ENCODE measurements at places on chromosomes 16 and 17. TPM values are rescaled to one million over a fixed set of nuclear protein-coding genes. Genes with fewer than 3 reads are reported as not detected.

XPO6 gene
- 54.7 TPM for total RNA-seq

MSLN gene
- total RNA-seq = not detected

CCR7 gene
- total RNA-seq = not detected

RHBDL3 gene
- 0.26 TPM for total RNA-seq

GH2 gene
- not detected for total RNA-seq

XYLT1 gene
- 15.2 TPM for total RNA-seq

ADGRG1 gene
- 61.6 TPM for total RNA-seq

CLEC18A gene
- 2.1 TPM for total RNA-seq

LHX1 gene
- not detected for total RNA-seq

AMDHD2 gene
- 13.7 TPM for total RNA-seq

ORAI3 gene
- 27.2 TPM for total RNA-seq

HSD17B2 gene
- 24.1 TPM for total RNA-seq

KDM6B gene
- 7.5 TPM for total RNA-seq

AGRP gene
- total RNA-seq = not detected

GGT6 gene
- total RNA-seq = 29.3 TPM

DOC2A gene
- total RNA-seq = 0.78 TPM

GAST gene
- total RNA-seq = not detected

ADCY9 gene
- 22.4 TPM for total RNA-seq

KRTAP9-1 gene
- total RNA-seq = not detected

SECTM1 gene
- 5.4 TPM for total RNA-seq

CDH13 gene
- not detected for total RNA-seq

PPL gene
- total RNA-seq = 20.2 TPM

SCARF1 gene
- total RNA-seq = 15.5 TPM

ABCA8 gene
- total RNA-seq = 16.8 TPM

LGALS9B gene
- not detected for total RNA-seq

RGS11 gene
- 15.6 TPM for total RNA-seq

PIK3R5 gene
- 4.6 TPM for total RNA-seq

TRIM72 gene
- not detected for total RNA-seq

KRT31 gene
- not detected for total RNA-seq

PKMYT1 gene
- not detected for total RNA-seq

DLX4 gene
- total RNA-seq = not detected

PGP gene
- 7.8 TPM for total RNA-seq

ZP2 gene
- total RNA-seq = not detected

CHD9NB gene
- total RNA-seq = 12.5 TPM

COG1 gene
- total RNA-seq = 34.8 TPM

OR4D2 gene
- total RNA-seq = not detected

MYL11 gene
- not detected for total RNA-seq

PITPNM3 gene
- total RNA-seq = 3.4 TPM

CNGB1 gene
- not detected for total RNA-seq

RAB37 gene
- total RNA-seq = 0.78 TPM

PRSS22 gene
- 3.6 TPM for total RNA-seq

Data from body of pancreas (tissue), 4 donors.